ENCODE measurements at places on chromosomes 5 and 9.

- DNase-seq, result no peak
These were observed 50.8 kb upstream of the SIMC1 start for GRCh38 chr5:176187276-176188062.

- DNase-seq, result no peak
These were observed 512 bp downstream of the AK1 start for GRCh38 chr9:127876764-127877562.

- no peak for DNase-seq
These were observed 108.8 kb downstream of the PDE8B start for GRCh38 chr5:77319117-77319804.

DNA sequence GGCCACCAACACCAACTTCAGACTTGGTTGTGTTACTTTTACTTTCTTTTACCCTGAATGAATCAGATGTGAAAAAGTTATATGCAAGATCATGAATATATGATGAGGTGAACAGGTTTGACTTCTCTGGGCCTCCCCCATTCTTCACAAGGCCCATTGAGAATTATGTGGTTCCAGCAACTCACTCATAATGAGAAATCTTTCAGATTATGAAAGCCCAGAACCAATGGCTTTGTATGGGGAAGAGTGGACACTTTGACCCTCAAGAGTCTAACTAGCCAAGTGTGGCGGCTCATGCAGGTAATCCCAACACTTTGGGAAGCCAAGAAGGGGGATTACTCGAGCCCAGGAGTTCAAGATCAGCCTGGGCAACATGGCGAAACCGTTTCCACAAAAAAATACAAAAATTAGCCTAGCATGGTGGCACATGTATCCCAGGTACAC is 16.1 kb upstream of the LNPEP start:
- no peak for DNase-seq

DNA sequence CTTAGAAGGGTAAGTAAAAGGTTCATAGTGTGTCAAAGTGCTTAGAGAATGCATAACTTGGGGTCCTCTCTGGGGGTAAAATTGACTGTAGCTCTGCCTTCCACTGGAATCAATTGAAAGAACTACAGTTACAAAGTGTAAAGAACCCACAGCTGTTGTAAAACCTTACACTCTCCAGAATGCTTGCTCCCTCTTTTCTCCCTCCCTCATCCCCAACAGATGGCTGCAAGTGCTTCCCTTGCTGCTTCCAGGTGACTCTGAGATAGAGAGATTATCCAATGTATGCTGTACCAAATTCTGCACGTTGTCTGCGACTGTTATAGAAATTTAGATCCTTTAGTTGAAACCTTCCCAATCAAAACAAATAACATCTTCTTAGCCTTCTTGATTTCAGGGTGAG is 126.0 kb downstream of the STK32A start:
- DNase-seq, result no peak

- no peak for DNase-seq
These were observed 70.9 kb downstream of the SETX start for GRCh38 chr9:132283863-132284262.

DNA sequence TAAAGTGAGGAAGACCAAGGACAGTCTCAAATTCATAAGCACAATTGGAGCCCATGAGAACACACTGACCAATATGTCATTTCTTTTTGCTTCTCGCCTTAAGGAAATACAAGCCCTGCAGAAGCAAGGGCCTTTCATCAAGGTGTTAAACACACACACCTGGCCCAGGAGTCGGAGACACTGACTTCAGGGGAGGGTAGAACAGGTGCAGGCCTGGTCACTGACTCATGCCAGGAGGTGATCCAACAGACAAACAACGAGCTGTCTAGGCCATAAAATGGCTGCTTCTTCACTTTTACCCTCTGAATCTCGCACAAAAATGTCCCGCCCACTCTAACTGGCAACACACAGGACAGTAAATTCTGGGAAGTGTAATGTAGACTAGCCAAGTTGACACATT is 62.7 kb downstream of the RGMB start:
- DNase-seq, result no peak

DNA sequence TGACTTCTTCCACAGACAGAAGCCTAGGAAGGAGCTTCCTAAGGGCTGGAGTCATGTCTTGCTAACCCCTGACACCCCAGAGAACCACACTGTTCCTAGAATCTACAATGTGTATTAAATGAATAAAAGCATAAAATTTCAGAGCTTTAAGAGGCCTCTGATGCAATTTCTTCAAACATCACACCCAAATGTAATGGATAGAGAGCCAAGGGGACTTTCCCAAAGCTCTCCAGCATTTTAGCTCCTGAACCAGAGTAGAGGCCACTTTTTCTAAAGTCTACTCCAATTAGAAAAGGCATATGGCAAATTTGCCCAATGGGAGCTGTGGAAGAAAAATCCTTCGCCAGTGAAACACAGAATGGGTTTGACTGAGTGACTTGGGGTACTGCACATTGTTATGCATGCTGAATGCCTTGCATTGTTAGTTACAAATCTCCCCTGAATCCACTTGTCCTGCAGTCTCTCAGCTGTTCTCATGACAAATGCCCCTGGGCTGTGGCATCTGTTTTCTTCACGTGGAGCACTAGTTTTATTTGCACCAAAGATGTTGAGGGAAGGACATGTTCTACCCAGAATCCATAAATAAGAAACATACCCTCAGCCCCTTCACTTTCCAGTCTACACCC is 334.0 kb downstream of the ASTN2 start:
- no peak for DNase-seq

GRCh38 chr5:32767948-32768467 is 56.9 kb downstream of the NPR3 start:
- DNase-seq, result no peak

DNA sequence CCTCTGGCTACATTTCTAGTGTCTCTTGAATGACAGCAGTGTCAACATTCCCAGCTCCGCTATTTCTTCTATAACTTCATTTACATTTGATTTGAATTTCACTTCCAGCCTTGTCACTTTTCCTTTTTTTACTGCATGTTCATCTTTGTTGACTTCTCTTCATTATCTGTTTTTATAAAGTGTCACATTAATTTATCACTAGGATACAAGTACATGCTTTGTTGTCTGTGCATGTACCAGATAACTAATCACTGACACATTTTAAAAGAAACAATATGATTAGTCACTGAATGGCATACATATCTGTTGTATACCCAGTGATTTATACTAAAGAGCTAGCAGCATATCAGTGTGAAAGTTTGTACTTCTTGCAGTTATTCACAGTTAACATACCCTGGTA is 29.1 kb downstream of the ARSK start:
- DNase-seq, result no peak

DNA sequence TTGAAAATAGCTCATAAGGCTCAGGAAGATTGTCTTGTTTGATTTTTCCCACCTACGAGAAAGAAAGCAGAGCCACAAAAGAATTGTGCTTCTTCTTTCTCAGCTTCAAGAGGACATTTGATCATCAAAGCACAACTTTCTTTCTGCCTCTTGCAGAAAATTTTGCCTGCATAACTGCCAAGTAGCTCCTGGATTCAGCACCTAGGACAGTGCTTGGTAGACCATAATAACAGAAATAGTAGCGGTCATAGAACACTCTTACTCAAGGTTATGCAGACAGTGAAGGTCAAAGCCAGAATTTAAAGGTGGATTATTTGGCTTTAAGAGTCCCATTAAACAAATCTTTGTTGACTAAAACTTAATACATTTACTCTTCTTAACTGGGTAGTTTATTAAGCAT is 594.7 kb upstream of the CCNG1 start:
- no peak for DNase-seq

GRCh38 chr5:159982421-159983173 is 26.3 kb upstream of the TTC1 start:
- no peak for DNase-seq

GRCh38 chr9:36402536-36402935 is 2.5 kb upstream of the RNF38 start:
- DNase-seq, result no peak

DNA sequence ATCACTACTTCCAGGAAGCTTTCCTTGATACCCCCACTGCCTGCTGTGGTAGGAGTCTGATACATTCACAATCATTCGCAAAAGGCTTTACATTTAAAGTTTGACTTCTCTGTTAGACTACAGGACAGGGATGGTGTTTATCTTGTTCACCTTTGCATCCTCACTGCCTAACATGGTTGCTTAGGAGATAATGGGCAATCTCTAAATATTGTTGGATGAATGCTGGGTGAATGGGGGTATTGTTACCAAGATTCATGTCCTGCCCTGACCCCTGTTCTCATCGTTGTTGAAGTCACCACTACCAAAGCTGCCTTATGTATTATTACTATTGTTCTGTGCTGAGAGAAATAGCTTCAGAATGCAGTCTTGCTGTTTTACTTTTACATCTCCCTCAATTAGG is 7.7 kb upstream of the TMEFF1 start:
- DNase-seq, result no peak

DNA sequence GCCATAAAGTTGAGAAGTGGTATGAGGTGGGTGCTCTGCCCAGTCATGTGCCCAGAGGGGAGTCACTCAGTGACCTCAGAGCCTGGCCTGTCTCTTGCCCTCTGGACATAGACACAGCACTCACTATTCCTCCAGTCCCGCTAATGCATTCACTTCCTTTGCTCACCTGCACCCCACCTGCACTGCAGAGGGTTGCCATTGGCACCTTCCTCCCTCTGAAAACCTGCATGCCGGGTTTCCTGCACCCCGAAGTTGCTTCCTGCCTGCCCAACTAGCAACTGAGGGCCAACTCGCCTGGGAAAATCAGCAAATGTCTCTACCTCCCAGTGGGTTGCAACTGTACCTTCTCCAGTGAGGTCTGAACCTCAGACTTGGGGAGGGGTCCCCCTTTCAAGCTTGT is 48.1 kb upstream of the SPTLC1 start:
- DNase-seq, result no peak
